CD4-positive, alpha-beta T cell (primary cell): ENCODE measurements at places on chromosomes 5 and 9. TPM values are rescaled to one million over a fixed set of nuclear protein-coding genes. Genes with fewer than 3 reads are reported as not detected.

Gene TEK
- total RNA-seq, result not detected

Gene ARL14EPL
- total RNA-seq, result not detected

- no peak for DNase-seq
Observed at GRCh38 chr5:133214153-133214820, 162.5 kb downstream of the HSPA4 start.

DNA sequence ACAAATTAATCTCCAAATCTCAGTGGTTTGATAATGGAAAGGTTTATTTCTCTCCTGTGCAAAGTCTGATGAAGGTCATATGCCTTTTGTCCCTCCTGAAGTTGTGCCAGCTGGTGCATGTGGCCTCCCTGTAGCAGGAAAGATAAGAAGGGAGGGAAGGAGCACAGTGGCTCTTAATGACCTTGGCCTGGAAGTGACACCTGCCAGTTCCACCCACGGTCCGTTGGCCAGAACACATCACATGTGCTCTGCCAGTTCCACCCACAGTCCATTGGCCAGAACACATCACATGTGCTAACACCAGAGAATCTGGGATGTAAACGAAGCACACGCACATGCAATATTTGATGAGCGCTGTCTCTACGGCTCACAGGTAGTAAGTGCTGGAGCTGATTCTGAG is 130.9 kb downstream of the DOCK2 start:
- no peak for DNase-seq

DNA sequence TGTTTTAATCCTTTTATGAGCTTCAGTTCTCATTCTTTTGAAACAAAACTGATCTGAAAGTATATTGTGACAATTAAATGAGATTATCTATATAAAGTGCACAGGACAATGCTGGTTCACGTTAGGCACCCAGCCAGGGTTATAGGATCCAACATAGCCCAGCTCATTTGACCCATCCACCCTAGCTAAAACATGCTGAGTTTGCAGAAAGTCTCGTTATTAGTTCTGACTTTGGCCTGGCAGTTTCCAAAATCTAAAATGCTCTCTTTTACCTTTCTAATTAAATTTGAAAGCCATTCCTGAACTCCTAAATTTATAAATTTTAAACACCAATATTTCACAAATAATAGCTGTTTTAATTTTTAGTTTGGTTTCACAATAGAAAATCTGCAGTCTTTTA is 131.9 kb upstream of the PTPRD start:
- DNase-seq, result no peak

DNA sequence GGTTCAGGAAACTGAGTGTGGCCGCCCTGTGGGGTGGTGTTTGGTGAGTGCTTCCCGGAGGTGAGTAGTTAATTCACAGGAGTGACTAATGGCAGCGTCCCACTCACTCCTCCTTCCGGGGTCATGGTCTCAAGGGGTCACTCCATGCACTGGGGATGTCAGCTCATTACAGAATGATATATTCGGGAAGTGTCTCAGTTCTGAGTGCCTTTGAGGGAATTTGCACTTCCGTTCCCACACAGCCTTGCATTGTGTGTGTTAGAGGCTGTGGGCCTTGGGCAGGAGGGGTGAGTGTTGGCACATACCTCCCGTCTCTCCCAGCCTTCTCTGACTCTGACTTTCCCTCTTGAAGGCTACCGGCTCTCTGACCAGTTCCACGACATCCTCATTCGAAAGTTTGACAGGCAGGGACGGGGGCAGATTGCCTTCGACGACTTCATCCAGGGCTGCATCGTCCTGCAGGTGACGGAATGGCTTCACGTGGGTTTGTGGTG is 10.5 kb upstream of the AHRR start:
- DNase-seq, result no peak

DNA sequence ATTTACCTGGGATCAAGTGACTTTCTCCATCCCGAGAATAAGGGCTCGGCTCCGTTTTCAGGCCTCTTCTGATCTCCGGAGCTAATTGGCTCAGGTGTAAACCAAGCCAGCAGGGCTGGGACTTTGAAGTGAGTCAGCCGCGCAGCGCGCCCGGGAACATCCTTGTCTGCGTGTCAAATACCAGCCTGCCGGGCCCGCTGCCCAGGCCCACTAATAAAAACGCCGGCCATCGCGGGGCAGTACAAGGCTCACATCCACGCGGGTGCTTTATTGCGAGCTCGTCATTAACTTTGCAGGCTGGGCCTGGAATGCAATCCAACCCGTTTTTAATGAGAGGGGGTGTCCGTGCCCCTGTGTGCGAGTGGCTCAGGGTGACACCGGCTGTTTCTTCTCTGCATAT is 416.8 kb downstream of the IRX2 start:
- no peak for DNase-seq

GRCh38 chr9:77024776-77025545 is 5.5 kb downstream of the FOXB2 start:
- no peak for DNase-seq
